ENCODE measurements at places on chromosomes 13 and 19.

DNA sequence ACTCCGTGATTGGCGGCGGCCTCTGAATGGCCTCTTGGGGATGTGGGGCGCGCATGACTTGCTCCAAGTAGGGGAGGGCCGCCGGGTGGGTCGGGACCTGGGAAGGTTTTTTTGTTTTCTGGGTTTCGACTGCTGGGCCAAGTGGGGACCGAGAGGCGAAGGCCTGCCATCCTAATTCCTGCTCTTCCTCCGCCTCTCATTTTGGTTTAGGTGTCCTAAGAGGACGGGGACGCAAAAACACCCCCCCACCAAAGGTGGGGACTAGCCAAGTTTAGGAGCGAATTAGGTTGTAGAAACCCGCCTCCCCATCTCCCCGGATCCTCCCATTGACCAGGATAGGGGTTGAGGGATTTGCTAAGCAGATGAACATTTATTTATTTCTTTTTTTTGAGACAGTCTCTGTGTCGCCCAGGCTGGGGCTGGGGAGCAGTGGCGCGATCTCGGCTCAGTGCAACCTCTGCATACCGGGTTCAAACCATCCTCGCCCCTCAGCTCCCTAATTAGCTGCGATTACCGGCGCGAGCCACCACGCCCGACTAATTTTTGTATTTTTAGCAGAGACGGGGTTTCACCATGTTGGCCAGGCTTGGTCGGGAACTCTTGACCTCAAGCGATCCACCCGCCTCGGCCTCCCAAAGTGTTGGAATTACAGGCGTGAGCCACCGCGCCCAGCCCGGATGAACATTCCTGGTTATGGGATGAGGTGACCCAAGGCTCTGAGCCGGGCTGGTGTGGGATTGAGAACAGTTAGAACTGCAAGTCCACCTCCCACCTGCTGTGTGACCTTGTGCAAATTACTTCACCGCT is 838 bp downstream of the PPP2R1A start:
- DNase-seq = peak; percentile 16

DNA sequence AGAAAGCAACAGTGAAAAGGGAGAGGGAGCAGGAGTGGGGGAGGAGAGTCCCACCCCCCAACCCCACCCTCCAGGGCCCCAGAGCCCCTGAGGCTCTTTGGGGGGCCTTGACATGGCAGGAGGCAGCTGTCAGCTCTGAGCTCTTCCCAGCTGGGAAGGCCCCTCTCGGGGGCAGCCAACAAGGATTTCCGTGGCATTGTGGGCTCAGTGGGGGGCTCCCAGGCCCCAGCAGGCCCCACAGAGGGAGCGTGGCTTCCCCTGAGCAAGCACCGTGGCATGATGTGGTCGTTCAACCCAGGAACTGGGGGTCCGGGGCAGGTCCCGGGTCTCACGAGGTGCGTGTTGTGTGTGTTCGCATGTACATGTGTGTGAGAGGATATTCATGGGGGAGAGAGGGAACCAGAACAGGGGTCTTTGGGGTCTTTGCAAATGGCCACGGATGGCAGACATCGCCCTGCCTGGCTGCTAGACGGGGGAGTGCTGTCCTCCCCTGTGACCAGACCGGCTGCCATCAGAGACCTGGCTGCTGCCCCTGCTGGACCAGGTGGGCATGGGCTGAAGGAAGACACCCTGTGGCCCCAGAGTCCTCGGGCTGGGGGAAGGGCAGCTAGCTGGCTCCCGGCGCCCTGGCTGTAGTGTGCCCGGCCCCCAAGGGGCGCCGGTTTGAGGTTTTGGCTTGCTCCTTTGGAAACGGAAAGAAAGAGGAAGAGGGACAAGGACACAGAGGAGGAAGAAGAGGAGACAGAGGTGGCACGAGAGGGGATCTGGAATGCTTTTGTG is 3.7 kb upstream of the AKAP8L start:
- no peak for DNase-seq

GRCh38 chr13:112635323-112635722 is 47.4 kb upstream of the TUBGCP3 start:
- no peak for DNase-seq

DNA sequence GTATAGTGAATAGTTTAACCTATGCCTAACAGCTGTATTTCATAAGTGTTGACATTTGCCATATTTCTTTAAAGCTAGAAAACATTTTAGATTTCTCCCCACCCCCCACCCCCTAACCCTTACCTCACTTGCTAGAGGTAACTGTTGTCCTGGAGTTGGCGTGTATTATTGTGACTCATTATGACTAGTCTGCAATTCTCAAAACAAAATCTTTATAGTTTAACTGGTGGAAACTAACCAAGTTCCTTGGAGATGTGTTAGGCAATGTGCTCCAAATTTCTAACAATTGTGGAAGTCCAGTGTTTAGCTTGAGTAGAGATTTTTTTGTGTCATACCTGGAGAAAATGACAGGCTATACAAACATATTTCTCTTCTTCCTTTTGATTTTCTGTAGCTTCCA is 38.0 kb downstream of the KCTD4 start:
- peak; percentile 14 for DNase-seq

DNA sequence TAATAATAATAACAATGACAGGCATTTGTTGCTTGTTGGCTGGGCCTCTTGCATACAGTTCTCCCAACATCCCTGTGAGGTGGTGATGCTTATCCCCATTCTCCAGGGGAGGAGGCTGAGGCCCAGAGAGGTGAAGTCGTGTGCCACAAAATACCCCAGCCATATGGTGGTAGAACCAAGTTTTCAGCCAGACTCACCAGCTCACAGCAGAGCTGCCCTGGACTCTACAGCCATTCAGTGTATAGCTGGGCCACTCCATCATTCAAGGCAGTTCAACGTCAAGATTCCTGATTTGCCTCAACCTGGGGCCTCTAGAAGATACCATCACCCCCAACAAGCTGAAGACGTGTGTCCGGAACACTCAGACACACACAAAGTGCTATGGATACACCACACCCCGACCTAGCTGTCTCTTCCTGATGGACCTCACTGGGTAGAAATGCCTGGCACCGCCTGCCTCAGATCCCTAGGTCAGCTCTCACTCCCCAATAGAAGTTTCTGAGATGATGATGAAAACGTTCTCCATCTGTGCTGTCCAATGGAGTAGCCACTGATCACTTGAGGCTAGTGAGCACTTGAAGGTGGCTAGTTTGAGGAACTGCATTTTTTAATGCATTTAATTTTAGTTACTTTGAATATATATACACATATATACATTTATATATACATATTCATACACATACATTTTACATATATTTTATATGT is 4.3 kb upstream of the CEACAM19 start:
- no peak for DNase-seq

DNA sequence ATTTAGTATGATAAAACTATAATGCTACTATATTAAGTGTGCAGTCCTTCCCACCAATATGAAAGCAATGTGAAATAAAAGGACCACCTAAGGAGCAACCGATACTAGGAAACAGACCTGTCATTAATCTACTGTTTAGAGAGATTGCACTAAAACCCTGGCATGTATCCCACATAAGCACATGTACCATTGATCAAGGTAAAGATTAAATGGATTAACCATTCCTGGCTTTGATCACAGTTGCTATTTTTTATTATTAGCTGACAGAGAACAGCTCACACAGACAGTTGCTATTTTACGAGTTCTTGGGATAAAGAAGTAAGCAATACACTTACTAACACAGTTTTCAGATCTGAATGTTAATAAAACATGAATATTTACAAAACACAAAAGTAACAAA is 57.7 kb upstream of the ZDHHC20 start:
- DNase-seq = no peak

GRCh38 chr19:6721773-6722172 is 1.3 kb upstream of the C3 start:
- no peak for DNase-seq

- peak; percentile 78 for DNase-seq
Measured at GRCh38 chr13:43473437-43473836, 313.3 kb downstream of the ENOX1 start.

DNA sequence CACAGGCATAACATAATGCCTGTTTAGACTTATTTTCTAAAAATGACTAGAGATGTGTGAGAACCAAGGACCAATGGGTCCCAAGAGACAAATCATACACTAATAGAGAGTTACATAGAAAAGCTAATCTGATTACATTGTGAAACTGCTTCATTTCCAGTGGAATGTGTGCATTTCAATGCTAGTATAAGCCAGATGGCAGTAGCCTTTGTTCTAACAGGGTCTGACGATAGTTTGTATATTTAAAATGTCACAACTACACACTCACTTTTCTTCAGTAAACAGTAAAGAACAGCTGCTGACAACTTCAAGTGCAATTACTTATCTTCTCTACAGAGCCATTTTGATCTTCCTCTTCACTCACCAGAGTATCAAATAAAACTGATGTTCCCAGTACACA is 4.3 kb upstream of the SLITRK5 start:
- no peak for DNase-seq

DNA sequence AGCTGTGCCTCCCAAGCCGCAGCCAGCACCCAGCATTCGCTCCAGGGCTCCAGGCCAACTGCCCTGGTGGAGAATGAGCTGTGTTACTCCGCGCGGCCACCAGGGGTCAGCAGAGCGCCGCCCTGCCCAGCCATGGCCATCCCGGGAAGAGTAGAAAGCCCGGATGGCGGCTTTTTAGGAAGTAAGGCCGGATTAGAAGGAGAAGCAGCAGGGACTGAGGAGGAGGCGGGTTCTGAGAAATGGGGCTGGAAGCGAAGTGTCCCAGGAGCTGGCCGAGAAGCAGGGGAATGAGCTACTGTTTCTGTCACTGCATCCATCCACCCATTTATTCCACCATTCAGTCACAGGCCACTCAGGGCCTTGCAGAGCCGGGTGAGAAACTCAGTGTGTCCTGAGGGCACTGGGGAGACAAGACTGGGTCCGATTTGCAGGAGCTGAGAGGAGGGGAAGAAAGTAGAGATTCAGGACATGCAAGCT is 6.6 kb upstream of the NPAS1 start:
- peak; percentile 91 for DNase-seq

GRCh38 chr13:100428986-100429385 is 159.6 kb downstream of the GGACT start:
- no peak for DNase-seq

DNA sequence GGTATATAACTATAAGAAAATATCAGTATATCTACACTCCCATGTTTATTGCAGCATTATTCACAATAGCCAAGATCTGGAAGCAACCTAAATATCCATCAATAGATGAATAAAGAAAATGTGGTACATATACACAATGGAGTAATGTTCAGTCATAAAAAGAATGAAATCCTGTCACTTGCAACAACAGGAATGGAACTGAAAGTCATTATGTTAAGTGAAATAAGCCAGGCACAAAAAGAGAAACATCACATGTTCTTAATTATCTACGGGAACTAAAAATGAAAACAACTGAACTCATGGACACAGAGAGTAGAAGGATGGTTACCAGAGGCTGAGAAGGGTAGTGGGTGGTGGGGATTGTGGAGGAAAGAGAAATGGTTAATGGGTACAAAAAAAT is 665.2 kb downstream of the TBC1D4 start:
- no peak for DNase-seq

- DNase-seq = peak; percentile 40
Measured at GRCh38 chr19:7699417-7700401, 2.2 kb downstream of the FCER2 start.

- no peak for DNase-seq
Measured at GRCh38 chr13:76735641-76736040, 150.6 kb downstream of the KCTD12 start.
